ENCODE measurements at places on chromosomes 3 and 15. TPM values are rescaled to one million over a fixed set of nuclear protein-coding genes. Genes with fewer than 3 reads are reported as not detected.

RBM6 gene
- total RNA-seq, result 25.9 TPM

SLITRK3 gene
- total RNA-seq, result not detected

CX3CR1 gene
- total RNA-seq, result not detected

CPLX3 gene
- total RNA-seq, result not detected

Measured in bladder microvascular endothelial cell (primary cell).